ENCODE measurements at places on chromosomes 5 and 9.

- DNase-seq, result no peak
Observed at GRCh38 chr5:84370176-84370575, 14.5 kb downstream of the EDIL3 start.

DNA sequence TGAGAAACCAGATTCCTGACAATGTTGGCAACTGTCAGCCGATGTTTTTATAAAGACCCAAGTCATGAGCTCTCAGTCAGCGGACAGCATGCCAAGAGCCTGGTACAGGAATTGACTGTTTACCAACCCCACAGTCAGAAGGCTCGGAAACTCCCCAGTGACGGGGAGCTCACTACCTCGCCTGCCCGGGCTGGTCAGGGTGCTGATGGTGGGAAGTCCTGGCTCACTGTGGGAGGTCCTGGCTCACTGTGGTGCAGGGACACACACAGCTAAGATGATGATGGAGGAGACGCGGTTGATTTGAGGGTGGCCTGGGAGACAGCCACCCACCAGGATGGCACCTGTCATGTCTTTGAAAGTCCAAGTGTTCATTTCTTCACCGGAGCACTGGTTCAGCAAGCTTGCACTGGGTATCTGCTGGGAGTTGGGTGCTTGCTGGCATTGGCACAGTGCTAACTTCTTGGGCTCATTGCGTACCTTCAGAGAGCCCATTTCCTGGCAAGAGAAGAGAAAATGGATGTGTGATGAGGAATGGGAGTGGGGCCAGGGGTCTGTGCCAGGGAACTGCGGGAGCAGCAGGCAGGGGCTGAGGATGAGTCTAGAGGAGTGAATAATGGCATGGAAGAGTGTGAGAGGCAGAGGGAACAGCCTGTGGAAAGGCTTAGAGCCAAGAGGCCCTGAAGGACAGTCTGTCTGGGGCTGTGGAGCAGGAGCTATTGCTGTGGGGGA, 15.3 kb downstream of the ASS1 start:
- DNase-seq, result no peak

DNA sequence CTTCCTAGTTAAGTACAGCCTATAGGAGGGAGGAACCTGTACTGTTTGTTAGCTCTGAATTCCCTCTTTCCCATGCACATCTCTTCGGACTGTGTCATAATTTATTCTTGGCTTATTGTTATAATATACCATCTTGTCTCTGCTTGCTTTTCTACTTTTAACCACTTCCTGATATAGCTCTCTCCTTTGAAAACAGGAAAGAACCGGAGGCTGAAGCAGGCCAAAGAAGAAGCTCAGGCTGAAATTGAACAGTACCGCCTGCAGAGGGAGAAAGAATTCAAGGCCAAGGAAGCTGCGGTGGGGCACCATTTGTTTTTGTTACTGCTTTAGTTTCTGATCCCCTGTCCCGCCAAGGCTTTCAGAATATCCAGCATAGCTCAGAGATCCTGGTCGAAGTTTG, 4.8 kb downstream of the ATP6V1G1 start:
- peak; percentile 89 for DNase-seq

- no peak for DNase-seq
Observed at GRCh38 chr5:112346411-112347044, 72.5 kb downstream of the EPB41L4A start.

DNA sequence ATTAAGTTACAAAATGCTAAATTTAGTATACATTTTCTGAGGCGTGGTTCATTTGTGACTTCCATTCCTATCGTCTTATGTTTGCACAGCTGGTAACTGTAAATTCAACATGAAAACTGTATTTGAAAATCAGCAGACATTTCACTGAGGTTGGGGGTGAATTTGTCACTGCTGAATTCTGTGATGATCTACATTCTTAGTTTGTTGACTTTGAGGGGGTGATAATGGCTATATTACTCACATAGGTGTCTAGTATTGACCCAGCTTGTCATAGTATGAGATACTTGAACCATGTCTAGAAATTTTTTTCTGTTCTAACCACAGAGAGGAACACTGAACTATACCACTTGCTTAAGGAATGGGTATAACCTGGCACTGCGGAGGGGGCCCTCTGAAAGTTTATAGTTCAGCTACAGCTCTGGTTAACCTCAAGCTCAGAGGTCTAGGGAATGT, 313.3 kb downstream of the PIK3R1 start:
- no peak for DNase-seq

DNA sequence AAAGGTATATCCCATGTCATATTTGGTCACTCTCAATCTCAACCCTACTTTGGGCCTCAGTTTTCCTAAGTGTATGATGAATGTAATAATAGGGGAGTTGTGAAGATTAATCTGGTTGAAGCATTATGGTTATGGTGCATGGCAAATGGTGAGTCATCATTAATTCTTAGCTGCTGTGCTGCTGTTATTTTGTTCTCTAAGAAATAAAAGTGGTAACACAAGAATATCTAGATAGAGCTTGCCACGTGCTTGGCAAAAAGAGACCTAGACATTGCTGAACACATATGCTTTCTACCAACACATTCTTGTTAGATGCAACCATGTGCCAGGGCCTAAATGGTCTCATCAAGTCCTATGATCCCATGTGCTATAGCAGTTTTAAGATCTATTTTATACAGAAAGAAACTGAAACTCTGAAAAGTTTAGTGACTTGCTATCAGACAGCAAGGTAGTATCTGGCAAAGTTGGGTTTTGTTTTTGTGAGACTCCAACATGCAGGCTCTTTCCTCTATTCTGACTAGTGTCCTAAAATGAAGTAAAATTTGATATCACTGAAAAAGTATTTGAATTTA, 699.9 kb upstream of the MEF2C start:
- no peak for DNase-seq

GRCh38 chr9:101087426-101087825, 58.9 kb downstream of the PLPPR1 start:
- no peak for DNase-seq

DNA sequence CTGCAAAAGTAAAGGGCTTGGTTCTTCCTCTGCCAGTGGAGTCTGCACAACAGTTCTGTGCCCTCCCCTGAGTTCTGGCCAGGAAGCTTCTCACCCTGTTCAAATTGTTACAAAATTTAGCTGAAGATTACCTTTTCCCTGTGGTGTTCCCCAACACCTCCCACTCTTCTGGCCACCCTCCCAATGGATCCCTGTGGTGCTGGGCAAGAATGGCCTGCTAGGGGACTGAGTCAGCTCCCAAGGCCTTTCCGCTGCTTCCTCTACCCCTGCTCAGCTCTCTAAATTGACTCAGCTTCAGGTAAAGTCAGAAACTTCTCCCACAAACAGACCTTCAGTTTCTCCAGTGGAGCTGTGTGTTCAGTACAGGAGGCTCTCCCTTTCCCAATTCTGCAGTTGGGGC, 186.0 kb downstream of the NR2F1-AS1 start:
- no peak for DNase-seq

GRCh38 chr5:53066088-53066487, 43.5 kb downstream of the MOCS2 start:
- no peak for DNase-seq

DNA sequence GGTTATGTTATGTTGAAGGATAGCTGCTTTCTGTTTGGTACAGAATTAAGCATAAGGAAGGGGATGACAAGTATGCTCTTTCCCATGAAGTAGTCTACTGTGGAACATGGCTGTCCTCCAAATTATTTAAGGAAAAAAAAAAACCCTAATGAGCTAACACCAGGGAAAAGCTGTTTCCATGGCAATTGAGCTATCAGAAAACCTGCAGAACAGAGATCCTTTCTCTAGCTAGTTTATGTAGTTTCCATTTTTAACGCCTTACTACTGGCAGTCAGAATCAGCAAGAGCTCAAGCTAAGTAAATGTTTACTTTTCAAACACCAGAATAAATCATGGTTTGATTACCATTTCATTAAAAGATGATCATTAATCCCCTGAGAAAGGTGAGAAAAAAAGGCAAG, 287.4 kb upstream of the TARS1 start:
- no peak for DNase-seq

- DNase-seq, result no peak
Observed at GRCh38 chr9:86860006-86860405, 87.3 kb downstream of the GAS1 start.

- DNase-seq, result no peak
Observed at GRCh38 chr5:173327084-173327947, 898 bp downstream of the STC2 start.

- no peak for DNase-seq
Observed at GRCh38 chr5:36915653-36916052, 39.1 kb downstream of the NIPBL start.

GRCh38 chr9:81379655-81380054, 309.7 kb downstream of the TLE1 start:
- DNase-seq, result no peak

All from T-helper 2 cell (primary cell).